ENCODE measurements at places on chromosomes 11 and 22.

DNA sequence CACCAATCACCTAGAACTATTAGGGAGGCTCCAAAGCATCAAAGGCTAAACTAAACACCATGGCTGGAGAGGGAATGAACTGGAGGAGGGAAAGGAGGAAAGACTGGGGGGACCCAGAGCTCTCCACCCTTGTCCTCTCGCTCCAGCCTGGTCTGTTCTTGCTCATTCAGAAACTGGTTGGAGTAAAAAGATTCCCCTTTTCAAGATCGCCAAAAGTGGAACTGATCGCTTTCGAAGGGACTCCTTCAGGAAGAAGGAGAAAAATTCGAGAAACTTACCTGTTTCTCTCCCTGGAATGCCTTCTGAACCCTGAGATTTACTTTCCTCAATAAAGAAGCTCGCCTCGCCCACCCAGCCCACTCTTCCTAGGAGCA, 46.9 kb downstream of the OR4D9 start:
- DNase-seq = no peak

- no peak for DNase-seq
Observed at GRCh38 chr11:75286826-75287465, 46.4 kb downstream of the TPBGL start.

DNA sequence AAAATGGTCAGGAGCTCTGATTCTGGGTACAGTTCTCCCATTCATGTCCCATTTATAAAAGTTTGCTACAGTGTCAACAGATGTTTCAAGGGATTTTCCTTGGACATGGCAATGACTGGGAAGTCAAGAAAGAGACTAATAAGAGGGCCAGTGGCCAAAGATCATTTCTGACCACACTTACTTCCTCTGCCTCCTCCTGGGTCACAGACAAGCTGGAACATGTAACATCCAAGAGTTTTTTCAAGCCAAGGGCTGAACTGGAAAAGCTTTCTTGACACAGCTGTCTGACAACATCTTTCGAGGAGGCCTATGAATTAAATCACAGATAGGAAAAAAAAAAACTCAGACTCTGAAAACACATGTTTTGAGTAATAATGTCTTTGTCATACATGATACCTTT, 8.7 kb downstream of the COMMD9 start:
- no peak for DNase-seq

DNA sequence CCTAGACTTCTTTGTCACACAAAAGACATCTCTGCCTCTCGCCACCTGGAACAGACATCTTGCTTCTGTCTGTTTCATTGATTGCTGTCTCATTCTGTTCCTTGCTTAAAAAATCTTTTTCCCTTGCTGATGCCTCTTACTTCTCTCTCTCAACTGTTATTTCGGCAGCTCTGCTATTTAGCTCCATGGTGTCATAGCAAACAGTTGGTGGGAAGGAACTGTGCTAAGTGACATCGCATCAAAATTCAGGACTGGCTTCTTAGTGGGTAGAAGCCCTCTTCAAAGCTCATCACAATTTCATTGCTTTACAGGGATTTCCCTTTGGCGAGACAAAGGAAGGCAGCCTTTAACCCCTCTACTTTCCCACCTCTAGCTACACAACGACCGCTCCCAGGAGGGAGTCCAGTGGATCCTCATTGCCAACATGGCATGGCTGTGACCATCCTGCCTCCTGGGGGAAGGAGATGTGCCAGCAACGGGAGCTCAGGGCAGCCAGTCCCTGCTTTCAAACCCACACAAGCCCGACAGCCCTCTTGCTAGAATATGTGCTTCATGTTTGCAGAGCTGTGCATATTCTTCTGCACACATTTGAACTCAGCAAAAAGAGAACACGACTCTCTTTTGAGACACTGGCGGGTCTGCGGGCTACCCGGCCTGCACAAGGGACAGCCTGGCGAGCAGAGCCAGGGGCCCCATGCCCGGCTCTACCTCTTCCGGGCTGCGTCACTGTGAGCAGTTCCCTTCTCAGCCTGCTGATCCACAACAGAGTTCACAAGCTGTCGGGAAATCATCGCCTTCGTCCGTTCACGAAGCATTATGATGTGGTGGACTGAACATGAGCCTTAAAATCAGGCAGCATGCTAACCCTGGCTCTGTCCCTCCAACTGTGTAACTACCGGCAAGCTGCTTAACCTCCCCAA, 51.1 kb upstream of the JAM3 start:
- no peak for DNase-seq

- DNase-seq = no peak
Observed at GRCh38 chr22:29408940-29409339, 20.6 kb upstream of the AP1B1 start.

DNA sequence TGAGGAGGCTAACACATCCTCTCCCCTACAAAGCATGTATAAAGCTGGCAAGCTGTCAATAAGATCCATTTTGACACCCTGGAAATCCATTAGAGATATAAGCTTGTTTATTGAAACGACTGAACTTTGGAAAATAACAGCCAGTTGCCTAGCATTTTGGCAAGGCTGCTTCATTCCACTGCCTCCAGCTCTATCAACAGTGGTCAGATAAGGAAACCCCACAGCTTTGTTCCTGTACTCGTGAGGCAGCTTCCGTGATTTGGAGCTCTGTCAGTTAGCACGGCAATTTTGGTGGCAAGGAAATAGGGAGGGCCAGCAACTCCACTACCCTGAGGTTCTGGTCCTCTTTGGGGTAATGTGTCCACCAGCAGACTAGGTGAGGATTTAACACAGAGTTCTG, 2.0 kb upstream of the OR51S1 start:
- no peak for DNase-seq

Measured in effector CD8-positive, alpha-beta T cell (primary cell).